IPS-NIHi11 (cell line): ENCODE measurements at places on chromosomes 7 and 10.
A peak's percentile ranks its signal among the peaks of the same experiment; 100 is the strongest.

- DNase-seq, result no peak
These were observed 10.0 kb upstream of the LRRC4 start for GRCh38 chr7:128041203-128041602.

- DNase-seq, result peak; percentile 41
These were observed 522.9 kb downstream of the NRG3 start for GRCh38 chr10:82397854-82398253.

DNA sequence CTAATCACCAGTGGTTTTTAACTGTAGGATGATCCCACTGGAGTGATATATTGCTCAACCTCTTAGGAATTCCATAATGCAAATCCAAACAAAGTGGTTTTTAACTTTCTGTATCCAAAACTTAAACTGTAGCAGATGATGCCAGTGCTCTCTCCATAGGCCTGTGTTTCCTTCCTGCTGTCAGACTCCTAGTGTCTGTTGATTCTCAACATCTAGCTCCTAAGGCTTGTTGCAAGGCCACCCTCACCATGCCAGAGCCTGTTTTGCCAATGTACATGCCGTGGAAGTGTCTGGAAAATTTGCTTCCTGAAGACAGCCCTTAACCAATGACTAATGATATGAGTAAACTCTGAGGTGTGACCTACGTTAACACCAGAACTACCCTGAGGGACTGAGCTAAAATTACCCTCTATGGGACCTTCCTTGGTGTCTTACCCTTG is 39.3 kb downstream of the C1GALT1 start:
- DNase-seq, result no peak

GRCh38 chr10:102407425-102408130 is 11.0 kb downstream of the PSD start:
- DNase-seq, result no peak
